DMS53 (cell line): ENCODE measurements at places on chromosomes 3 and 15.

DNA sequence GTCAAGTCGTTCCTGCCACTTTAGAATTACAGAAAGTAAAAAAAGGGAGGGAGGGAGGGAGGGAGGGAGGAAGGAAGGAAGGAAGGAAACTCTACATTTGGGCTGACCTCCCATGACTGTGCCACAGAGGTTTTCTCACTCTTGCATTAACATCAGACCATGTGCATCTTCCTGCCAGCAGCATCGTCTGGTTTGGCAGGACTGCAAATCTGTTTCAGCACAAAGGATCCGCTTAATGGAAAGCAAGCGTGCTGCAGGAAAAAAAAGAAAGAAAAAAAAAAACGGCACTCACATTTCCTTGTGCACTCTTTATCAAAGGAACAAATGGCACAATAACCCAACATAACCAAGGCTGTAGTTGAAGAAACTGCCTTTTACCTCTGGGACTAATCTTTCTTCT, 148.8 kb upstream of the HES1 start:
- no peak for DNase-seq

DNA sequence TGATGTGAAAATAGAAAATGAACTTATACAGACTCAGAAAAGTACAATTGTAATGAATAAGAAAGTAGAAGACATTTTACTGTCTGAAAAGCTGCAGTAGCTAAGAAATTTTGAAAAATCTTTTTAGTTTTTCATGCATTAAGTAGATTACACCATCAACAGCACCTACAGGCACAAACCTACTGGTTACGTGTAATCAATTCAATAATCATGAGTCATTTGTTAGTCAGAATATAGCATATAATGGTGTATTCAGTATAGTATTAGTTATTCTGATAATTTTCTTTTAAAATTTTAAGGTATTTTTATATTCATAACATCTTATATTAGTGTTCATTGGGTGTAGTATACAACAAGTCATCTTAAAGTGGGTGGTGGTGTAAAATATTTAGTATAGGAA, 550.5 kb upstream of the GBE1 start:
- no peak for DNase-seq

DNA sequence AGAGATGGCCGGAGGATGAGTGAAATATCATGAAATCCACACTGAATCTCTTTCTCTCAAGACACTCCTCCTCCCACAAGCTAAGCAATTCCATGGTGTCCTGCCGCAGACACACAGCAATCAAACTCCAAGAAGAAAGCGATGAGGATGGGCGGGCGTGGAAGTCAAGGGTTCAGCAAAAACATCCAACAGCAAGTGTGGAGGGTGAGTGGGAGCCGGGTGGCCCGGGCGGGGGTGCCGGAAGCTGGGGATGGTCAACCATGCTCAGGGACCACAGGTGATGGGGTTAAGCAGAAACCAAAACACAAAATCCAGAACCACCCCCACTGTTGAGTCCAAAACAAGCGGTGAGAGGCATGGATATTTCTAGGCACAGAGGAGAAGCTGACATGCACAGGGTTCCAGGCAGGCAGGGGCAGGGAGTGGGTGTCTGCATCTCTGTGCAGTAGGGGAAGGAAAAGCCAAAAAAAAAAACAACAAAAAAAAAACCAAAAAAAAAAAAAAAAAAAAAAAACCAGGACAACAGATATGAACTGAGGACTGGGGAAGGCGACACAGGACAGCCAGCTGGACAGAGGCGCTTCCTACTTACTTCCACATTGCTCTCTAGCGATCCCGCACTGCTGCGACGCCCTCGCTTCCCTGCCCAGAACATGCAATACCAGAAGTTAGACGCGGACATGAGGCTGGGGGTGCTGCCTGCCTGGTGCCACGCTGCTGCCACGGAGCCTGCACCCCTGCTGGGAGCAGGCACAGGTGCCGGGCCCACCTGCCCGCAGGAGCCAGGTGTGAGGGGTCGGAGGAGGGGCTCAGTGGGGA, 61.0 kb upstream of the RPL32 start:
- no peak for DNase-seq

DNA sequence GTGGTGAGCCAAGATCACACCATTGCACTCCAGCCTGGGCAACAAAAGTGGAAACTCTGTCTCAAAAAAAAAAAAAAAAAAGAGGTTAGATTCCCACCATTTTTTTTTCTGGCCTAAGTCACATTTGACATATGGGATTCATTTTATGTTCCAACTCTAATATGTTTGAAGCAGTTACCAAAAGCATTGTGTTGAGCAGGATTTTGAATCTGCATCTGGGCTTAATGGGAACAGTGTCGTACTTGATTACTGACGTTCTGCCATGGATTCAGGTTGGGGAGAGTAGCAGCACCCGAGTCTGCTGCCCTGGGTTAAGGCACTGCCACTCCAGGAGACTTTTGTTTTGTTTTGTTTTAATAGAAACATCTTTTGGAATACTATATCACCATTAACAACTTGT, 348.7 kb upstream of the TBL1XR1 start:
- DNase-seq: no peak

- no peak for DNase-seq
These were observed 332.3 kb downstream of the CNTN3 start for GRCh38 chr3:74282202-74282601.

DNA sequence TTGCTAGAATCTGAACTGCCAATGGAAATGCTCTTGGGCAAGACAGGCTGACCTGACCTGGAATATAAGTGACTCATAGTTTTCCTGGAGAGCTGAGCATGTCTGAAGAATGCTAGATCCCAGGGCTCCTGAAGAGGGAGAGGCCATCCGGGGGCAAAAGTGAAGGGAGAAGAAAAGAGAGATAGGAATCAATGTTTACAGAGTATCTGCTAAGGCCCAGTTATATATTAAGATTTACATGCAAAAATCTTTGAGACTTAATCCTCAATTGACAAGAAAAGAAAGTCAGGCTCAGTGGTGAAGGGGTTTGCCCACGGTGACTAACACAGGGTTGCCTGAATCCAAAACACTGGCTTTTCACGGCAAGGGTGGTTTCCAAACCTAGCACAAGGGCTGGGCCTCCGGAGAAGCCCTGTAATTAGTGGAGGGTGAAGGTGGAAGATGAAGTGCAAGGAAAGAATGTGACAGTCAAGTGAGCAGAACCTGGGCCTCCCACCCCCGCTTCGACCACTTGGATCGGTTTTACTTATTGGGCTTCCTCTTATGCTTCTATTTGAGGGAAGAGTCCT, 91.7 kb upstream of the FGF12 start:
- DNase-seq: peak; percentile 9

- no peak for DNase-seq
These were observed 2.7 kb downstream of the IREB2 start for GRCh38 chr15:78440375-78441373.

DNA sequence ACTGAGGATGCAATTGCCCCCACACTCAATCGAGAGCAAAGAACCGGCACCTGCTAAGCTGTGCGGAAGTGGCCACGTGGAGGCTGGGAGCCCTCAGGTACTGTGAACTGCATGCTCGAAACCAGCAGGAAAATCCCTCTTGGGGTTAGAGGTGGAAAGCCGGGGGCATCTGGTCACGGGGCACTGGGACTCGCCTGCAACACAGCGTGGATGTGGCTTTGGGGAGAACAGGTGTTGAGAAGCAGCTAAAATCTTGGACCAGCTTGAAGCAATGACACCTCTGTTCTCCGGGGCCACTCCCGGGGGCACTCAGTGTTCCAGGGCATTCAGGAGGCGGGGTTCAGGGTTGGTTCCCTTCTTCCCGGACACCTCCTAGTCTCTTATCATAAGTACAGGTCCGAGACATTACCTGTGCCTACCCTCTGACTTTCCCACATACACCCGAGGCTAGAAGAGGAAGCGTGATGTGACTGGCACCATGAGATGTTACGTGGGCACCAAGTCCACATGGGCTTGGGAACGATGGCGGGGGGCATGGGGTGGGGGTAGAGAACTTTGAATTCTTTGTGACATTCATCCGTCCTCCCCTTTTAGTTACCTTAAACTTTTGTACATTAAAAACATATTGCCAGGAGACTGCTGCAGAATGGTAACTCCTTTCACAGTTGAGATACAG, 172.0 kb downstream of the ADAMTS17 start:
- DNase-seq: no peak

GRCh38 chr3:64554096-64554920, 133.5 kb downstream of the ADAMTS9 start:
- no peak for DNase-seq

DNA sequence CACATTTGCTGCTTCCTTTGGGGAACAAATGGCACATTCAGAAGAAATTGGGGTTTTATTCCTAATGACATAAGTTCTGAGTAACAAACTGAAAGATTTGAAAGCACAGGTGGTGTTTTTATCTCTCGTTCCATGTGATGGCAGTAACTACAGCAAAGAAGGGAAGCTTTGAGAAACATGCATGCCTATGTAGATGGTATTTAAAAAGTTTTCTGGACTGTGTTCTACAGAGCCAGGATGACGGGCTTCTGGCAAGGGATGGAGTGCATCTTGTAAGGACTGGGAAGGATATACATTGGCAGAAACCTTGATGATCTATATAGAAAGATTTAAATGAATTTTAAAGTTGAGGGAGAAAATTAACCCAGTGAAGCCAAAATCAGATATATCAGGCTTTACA, 362.2 kb upstream of the ROPN1 start:
- DNase-seq: no peak

DNA sequence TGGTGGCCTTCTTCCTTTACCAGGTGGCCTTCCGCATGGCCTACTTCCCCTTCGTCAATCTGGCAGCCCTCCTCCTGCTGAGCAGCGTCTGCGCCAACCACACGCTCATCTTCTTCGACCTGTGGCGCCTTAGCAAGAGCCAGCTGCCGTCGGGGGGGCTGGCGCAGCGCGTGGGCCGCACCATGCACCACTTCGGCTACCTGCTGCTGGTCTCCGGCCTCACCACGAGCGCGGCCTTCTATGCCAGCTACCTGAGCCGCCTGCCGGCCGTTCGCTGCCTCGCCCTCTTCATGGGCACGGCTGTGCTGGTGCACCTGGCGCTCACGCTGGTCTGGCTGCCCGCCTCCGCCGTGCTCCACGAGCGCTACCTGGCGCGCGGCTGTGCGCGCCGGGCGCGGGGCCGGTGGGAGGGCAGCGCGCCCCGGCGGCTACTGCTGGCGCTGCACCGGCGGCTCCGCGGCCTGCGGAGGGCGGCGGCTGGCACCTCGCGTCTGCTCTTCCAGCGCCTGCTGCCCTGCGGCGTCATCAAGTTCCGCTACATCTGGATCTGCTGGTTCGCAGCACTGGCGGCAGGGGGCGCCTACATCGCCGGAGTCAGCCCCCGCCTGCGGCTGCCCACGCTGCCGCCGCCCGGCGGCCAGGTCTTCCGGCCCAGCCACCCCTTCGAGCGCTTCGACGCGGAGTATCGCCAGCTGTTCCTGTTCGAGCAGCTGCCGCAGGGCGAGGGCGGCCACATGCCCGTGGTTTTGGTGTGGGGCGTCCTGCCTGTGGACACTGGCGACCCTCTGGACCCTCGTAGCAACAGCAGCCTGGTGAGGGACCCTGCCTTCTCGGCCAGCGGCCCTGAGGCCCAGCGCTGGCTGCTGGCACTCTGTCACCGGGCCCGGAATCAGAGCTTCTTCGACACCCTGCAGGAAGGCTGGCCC, 9.9 kb downstream of the DISP2 start:
- peak; percentile 97 for DNase-seq

DNA sequence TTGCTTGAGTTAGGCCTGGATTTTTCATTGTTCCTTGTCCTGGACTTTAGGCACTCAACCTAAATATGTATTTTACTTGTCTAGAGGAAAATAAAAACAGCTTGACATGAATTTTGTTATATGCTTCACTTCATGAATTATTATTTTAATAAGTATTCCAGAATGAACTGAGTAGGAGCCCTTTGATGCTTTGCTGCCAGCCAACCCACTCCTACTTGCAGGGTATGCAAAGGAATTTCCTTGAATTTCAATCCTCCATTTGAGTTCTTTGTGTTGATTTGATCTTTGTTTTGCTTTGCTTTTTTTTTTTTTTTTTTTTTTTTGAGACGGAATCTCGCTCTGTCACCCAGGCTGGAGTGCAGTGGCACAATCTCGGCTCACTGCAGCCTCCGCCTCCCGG, 11.6 kb downstream of the ARL6IP5 start:
- DNase-seq: no peak

- peak; percentile 1 for DNase-seq
These were observed 34.5 kb upstream of the IQCF6 start for GRCh38 chr3:51813539-51813938.

DNA sequence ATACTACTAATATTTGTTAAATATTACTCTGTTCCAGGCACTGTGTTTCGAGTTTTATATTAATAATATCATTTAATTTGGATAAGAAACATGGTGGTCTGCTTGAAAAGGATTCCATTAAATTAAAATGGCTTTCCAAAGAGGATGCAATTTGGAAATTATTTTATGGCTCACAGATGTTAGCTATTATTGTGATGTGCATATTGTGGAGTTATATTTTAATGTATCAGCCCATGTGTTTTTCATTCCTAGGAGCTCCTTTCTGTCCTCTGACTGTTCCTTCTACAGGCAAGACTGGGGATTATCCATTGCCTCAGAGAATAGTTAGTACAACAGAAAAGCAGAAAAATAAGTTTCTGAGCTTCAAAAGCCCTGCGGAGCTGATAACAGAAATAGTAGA, 376.7 kb upstream of the PDZRN3 start:
- DNase-seq: no peak

GRCh38 chr3:98734306-98734705, 28.8 kb upstream of the ST3GAL6 start:
- no peak for DNase-seq

GRCh38 chr3:47296562-47297302, 14.0 kb downstream of the KLHL18 start:
- DNase-seq: no peak
